ENCODE measurements at places on chromosomes 12 and 14.
A peak's percentile ranks its signal among the peaks of the same experiment; 100 is the strongest.

- no peak for DNase-seq
Measured at GRCh38 chr14:89504602-89505313, 87.7 kb upstream of the FOXN3 start.

- DNase-seq, result no peak
Measured at GRCh38 chr14:49982082-49982481, 89.2 kb downstream of the ARF6 start.

DNA sequence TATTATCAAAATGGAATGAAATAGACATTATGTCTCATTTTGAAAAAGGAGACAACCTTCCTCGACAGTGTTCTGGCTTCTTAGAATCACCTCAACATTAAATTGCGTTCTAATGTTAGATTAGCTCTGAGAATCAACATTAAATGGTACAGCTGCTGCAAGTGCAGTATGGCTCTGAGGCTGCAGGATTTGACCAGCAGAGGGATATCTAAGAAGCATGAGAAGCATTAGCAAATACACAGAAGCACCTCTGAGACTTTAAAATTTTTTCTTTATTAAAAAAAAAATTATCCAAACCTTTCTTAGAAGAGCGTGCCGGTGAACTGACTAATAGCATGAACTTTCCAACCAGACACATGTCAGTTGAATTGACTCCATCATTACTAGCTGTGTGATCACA, 253.4 kb upstream of the LRIG3 start:
- DNase-seq, result peak; percentile 26

DNA sequence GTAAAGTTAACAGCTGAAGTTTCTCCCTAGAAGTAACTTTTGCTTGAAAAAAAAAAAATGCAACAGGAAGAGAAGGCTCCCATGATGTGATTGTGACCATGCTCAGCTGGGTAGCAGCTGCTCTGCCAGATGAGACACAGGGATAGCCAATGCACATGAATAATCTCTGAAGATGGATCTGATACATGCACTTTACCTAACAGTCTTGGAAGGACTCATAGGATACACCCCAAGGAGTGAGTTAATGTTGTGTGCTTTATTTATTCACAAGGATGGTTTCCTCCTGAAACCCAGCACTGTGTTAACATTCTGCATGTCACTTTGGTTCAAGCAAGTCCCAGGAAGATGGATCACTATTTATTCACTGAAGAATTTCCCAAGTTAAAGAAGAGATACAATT, 46.5 kb downstream of the NDUFA12 start:
- DNase-seq, result no peak

GRCh38 chr14:24958271-24958670, 91.7 kb downstream of the STXBP6 start:
- DNase-seq, result no peak

DNA sequence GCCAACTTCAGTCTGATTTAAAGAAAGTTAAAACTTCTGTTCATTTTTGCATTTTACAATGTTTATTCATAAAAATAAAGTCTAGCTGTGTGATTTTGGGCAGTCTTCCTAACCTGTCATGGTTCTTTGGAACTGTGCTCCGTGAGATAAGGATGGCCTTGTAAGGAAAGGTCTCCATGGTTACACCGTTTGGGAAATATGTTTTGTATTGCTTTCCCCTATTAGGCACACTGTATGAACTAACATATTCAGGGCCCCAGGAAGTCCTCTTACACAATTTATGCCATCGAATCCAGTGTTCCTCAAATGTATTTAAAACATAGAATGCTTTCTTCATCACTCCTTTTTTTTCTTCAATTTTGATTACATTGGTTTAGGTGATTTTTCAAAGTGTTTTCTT, 54.5 kb downstream of the APAF1 start:
- no peak for DNase-seq
